ENCODE measurements at places on chromosomes 3 and 15.

GRCh38 chr3:141388395-141388794 is 20.1 kb downstream of the ZBTB38 start:
- DNase-seq = no peak

DNA sequence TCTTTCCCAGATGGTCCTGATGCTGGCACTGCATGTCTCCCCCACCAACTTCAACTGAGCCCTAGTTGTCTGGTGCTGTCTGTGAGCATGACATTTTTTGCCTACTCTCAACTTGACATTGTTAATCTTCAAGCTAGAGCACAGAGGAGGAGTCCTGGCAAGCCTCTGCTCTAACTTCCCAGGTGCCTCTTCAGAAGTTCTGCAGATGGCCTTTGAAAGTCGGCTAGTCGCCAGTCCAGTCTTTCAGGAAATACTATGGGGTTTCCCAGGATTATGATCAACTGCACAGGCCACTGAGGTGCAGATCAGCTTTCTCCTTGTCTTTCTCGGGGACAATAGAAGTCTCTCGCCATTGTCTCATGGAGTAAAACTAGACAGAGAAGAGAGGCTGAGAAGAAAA is 86.7 kb downstream of the ST8SIA2 start:
- DNase-seq = no peak

DNA sequence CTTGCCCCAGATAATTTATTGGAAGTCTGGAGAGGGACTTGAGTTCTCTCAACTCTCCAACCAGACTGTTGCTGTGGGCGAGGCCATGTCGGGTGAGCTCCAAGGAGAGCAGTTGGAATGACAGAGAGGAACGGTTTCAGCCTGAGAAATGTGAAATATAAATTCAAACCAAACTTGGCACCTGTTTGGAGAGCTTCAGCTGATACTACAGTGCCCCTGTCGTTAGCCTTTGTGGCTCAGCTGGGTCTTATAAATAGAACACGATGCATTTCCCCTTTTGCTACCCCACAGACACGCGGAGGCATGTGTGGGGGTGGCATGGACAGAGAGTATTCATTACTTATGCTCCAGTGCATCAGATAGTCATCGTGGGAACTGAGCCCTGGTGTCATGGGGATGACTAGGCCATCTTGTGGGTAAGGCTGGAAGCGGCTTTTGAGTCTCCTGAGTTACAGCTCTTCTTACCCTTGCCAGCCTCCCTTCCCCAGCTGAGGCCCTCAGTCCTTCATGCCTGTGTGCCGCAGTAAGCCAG is 15.6 kb downstream of the SMAD3 start:
- DNase-seq = no peak

DNA sequence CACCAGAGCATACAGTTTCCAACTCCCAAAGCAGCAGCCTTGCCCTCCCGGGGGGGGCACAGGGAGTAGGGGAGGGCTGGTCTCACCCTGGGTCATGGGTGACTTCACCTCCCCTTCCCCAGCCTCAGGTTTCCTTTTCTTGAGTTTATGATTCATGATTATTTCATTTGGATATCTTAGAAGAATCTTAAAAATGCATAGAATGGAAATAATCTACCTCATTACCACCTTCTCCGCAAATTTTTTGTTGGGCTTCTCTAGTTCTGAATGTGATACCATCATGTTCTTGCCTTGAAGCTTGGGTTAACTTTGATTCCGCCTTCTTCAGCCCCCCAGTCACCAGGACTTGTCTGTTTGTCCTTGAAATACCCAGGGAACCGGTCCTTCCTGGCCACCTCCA is 148.8 kb upstream of the ROPN1 start:
- no peak for DNase-seq

DNA sequence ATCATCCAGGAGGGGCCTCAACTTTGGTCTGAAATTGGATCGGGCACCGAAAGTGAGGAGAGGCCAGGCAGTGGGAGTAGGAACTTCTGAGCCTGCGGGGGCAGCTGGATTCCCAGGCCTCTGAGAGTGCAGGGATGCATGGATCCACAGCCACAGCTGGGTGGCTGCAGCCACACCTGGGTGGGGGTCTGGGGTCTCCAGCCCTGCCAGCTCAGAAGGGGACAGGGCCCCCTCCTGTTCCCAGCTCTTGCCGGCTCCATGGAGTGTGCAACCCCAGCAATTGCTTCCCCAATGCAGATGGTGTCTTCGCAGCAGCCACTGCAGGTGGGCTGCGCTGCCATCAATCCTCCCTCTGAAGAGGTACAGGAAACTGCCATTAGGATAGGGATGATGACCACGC is 123.7 kb downstream of the BCHE start:
- DNase-seq = no peak

DNA sequence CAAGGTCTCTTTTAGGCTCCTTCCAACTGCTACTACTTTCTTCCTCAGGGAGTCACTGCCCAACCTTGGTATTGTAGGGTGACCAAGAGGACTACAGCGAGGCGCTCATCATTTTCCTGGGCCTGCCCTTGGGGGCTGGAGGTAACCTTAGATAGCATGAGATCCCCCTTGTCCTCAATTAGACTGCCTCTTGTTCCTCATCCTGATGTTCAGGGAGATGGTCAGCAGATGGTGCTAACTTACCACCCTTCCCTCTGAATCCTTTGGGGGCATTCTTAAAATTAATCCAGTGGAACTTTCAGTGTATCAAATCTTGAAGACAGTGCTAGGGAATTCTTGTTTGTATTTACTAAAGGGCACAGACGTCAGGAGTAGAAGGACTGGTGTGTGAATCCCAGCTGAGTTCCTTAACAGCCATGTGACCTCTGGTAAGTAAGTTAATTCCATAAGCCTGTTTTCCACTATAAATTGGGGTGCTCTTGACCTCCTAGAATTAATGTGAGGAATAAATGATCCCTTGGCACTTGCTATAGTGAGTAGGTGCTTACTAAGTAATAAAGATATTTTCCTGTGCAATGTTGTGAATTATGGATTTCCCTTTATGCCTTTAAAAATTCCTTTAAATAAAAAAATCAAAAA is 4.1 kb upstream of the CLPX start:
- DNase-seq = peak; percentile 50

DNA sequence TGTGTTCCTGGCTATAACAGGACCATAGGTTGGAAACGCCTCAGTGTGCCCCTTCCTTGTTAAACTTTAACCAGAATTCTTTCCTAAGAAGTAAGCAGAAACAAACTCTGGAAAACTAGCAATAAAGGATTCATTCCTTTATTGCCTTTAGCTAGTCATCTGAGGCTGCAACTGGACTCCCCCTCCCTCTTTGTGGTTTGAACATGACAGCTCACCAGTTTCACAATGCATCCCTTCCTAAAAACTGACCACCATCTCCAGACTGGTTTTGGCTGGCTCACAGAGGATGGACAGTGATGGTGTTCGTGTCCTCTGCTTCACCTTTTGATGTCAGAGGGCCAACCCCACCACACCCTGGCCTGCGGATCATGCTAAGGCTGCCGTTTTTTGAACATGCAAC is 27.9 kb upstream of the TGFBR2 start:
- DNase-seq = no peak

DNA sequence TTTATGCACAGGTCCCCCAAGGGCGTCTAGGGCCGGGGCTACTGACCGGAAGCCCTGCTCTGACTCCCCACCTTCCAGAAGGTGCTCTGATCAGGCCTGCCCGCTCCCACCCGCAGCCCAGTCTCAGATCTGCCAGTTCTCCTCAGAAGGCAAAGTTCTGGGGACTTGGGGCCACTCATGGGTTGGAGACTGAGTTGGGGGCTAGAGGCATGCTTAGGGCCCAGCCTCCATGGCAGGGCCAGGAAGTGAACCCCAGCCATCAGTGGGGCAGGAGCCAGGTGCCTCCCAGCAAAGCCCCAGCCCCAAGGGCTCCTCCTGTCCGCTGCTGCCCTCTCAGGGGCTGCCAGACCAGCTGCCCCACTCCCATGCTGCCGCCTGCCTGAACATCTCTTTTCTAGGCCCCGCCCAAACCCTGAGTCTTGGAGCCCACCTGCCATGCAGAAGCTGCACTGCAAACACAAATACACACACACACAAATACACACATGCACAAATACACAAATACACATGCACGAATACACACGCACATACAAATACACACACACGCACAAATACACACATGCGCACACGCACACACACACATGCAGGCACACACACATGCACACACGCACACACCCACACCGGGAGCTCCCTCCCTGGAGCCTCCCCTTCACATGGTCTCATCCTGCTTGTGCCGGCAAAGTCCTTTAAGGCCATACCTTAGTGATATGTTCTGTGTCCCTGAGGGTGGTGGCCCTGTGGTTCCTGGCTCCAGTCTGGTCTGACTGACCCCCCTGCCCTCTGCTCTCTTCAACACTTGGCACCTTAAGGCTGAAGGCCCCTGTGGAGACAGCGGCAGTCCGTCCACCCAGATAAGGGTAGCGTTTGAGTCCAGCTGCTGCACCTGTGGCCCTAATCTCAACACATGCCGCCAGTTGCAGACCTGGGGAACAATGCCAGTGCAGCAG is 59.2 kb upstream of the KLF13 start:
- DNase-seq = no peak

All from BE2C (cell line).